T-helper 2 cell (primary cell): ENCODE measurements at places on chromosomes 7 and 10.

- DNase-seq = no peak
These were observed 15.8 kb upstream of the LYZL2 start for GRCh38 chr10:30645340-30645827.

DNA sequence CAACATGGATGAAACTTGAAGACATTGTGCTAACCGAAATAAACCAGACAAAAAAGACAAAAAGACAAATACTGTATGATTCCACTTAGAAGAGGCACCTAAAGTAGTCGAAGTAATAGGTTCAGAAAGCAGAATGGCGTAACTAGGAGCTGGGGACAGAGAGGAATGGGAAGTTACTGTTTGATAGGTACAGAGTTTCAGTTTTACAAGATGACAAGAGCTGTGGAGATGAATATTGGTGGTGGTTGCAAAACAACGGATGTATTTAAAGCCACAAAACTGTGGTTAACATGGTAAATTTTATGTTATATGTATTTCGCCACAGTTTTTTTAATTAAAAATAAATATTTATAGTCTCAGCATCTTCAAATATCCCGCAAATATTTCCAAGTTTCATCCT lies 64.1 kb upstream of the DIP2C start:
- no peak for DNase-seq

GRCh38 chr7:116271963-116272886 lies 61.9 kb downstream of the TES start:
- no peak for DNase-seq

- DNase-seq = no peak
These were observed 33.1 kb downstream of the ZMIZ1 start for GRCh38 chr10:79101560-79102497.

GRCh38 chr7:1727812-1728570 lies 57.9 kb downstream of the ELFN1 start:
- DNase-seq = no peak

GRCh38 chr7:117402109-117402508 lies 25.2 kb downstream of the ASZ1 start:
- no peak for DNase-seq

DNA sequence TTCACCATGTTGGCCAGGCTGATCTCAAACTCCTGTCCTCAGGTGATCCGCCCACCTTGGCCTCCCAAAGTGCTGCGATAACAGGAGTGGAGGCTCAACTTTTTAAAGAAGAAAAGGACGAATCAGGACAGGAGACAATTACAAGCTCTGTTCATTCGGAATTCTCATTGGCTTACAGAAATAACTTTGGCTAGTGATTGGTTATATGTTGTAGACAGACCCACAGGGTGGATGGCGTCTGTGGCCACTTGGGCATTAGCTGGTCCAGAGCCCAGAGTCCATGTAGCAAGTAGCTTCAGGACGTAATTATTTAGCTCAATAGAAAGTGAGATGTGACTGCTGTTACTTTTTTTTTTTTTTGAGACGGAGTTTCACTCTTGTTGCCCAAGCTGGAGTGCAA lies 160.5 kb upstream of the TNRC18 start:
- no peak for DNase-seq

DNA sequence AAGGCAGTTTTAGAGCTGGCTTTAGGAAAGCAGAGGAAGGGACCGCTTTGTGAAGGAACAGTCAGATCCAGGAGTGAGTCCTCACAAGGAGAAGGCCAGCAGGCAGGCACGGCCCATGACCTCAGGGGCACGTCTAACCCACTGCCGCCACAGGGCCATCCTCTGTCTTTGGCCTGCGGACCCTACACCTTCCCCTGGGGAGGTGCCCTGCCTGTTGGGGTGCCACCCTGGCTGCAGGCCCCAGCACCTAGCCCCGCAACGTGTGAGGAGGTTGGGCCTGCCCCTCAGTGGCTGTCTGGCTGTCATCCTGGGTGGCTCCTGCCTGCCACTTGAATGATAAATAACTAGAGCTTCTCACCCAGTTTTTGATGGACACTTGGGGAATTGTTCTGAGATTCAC lies 31.0 kb upstream of the TRIM8 start:
- no peak for DNase-seq

DNA sequence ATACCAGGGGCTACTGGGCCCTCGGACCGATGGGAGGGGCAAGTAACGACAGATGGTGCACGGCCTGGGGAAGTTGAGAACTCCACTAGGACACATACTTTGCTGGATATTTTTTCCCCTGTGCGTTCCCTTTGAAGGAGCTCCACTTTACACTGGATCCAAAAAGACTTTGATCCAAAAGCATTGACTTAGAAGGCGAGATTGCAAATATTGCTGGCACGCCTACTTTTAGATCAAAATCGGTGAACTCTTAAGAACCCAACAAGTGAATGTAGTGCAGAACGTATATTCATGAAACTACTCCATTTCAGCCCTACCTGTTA lies 436 bp upstream of the SLC25A13 start:
- no peak for DNase-seq

- no peak for DNase-seq
These were observed 16.4 kb downstream of the NACAD start for GRCh38 chr7:45072131-45073030.

- DNase-seq = no peak
These were observed 123.8 kb downstream of the TFEC start for GRCh38 chr7:115906731-115907130.

DNA sequence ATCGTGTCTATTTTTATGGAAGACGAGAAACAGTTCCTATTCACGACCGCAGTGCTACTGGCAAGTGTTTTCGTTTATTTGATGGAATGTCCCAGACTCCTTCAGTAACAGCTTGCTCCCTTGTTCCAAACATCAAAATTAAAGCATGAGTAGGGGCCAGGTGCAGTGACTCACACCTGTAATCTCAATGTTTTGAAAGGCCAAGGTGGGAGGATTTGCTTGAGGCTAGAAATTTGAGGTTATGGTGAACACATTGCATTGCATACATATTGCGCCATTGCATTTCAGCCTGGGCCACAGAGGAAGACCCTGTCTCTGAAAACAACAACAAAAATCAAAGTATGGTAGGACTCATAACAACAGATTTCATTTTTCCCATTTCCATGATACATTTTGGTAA lies 22.8 kb downstream of the PTTG1IP2 start:
- no peak for DNase-seq

- no peak for DNase-seq
These were observed 23.4 kb downstream of the TAS2R16 start for GRCh38 chr7:122972056-122972455.
